ENCODE measurements at places on chromosomes 5 and 9.

- no peak for DNase-seq
Observed at GRCh38 chr5:121182788-121183490, 668.7 kb upstream of the FTMT start.

GRCh38 chr9:101119206-101119819 lies 90.8 kb downstream of the PLPPR1 start:
- DNase-seq: peak; percentile 34

GRCh38 chr9:137156567-137157375 lies 13.1 kb downstream of the LRRC26 start:
- no peak for DNase-seq

DNA sequence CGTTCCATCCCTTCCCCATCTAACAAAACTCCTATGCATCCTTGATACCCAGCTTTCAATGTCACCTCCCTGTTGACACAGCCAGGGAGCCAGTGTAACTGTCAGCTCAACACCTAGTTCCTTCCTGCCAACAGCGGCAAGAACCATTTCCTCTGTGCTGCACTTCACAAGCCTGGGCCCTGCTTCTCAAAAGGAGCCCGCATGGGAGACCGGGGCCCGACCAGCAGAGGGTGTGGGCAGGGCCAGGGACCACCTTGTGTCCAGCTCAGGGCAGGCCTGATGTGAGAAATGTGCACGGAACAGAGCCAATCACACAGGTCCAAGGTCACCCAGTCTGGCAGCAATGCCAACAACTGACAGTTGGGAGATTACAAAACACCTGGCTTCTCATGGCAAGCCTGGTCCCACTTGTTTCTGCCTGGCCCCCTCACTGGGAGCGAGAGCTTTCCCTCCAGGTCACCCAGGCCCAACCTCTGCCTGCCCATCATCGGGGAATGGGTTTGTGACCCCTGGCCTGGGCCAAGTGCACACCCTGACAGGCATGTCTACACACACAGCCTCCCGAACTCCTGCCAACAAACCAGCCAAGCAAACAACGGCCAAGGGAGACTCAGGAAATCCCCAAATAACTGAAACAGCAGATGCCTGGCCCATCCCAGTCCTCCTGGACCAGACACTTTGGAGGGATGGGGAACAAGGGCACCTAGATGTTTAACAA lies 3.1 kb downstream of the RNF44 start:
- no peak for DNase-seq

GRCh38 chr5:153985498-153985897 lies 53.2 kb downstream of the FAM114A2 start:
- no peak for DNase-seq

DNA sequence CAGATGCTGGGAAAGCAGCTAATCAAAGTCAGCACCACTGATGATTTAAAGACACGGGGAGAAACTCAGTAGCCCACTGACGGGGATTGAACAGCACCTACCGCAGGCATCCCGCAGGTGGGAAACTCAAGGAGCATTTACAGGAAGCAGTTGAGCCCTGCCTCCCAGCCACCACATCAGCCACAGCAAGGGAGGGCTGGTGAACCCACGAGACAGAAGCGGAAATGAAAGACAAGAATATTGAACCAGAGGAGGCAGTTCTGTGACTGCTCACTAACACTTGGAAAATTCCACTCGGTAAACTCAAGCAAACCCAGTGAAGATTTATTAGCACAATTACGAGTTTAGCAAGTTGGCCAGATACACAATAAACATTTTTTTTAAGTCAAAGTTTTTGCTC lies 10.6 kb upstream of the FAM163B start:
- no peak for DNase-seq

- DNase-seq: no peak
Observed at GRCh38 chr9:89839449-89839848, 234.6 kb downstream of the GADD45G start.

DNA sequence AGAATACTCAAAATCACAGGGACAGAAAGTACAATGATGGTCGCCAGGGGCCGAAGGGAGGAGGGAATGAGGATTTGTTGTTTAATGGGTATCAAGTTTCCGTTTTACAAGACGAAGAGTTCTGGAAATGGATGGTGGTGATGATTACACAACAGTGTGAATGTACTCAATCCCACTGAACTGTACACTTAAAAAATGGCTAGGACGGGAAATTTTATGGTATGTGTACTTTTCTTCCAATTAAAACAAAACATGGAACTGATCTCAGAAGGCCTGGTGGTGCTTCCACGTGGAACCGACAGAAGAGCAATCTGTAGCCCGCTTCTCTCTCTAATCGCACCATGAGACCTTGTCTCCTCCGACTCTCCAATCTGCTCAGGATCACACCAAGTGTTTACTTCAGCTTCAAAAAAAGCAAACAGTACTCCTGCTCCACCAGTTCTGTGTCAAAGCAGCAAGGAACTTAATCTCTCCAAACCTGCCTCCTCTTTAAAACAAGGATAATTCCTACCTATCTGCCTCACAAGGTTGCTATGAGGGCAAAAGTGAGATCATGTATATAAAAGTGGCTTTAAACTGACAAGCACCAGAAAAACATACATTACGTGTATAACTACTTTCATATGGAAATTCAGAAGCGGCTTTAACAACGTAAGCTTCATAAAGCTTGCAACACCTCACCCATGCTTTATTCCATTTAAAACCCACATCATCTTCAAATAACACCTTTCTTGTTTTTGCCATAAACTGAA lies 2.1 kb downstream of the ECPAS start:
- no peak for DNase-seq

- no peak for DNase-seq
Observed at GRCh38 chr9:115057559-115057958, 60.4 kb downstream of the TNC start.

DNA sequence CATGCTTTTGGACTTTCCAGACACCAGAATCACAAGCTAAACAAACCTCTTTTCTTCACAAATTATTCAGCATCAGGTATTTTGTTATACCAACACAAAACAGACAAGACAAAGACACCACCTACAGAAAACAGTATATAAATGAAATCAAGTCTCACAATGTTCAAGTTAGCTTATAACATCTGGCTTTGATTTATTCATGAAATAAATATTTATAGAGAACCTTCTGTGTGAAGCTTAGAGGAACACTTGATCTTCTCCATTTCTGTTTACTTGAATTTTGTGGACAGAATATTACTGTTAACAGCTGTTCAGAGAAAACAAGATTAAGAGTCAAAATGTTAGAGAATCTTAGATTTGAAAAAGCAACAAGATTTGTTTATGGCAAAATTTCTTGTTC lies 137.4 kb upstream of the PRR16 start:
- no peak for DNase-seq

GRCh38 chr5:79759436-79759835 lies 69.8 kb downstream of the CMYA5 start:
- no peak for DNase-seq

Data from hypothalamus (tissue), 51 donors.